ENCODE measurements at places on chromosomes 5 and 9.

- no peak for DNase-seq
Observed at GRCh38 chr5:111863801-111864200, 106.8 kb upstream of the NREP start.

DNA sequence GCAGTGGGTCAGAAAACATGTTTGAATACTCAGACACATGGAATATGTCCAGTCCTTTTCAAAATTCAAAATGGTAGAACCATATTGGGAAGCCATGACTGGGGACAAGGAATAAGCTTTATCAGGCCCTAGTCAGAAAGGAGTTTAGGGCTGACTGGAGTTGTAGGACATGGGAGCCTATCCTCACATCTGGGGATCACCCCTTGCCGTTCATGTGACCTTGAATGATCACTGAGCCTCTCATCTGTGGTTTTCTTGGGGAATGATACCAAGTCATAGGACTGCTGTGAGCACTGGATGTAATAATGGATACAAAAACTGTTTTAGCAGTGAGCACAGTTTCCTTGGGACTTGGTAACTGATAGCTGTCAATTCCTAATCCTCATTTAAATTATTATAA is 84.7 kb downstream of the IQGAP2 start:
- DNase-seq: no peak

- no peak for DNase-seq
Observed at GRCh38 chr5:149656576-149657182, 73.4 kb upstream of the PPARGC1B start.

DNA sequence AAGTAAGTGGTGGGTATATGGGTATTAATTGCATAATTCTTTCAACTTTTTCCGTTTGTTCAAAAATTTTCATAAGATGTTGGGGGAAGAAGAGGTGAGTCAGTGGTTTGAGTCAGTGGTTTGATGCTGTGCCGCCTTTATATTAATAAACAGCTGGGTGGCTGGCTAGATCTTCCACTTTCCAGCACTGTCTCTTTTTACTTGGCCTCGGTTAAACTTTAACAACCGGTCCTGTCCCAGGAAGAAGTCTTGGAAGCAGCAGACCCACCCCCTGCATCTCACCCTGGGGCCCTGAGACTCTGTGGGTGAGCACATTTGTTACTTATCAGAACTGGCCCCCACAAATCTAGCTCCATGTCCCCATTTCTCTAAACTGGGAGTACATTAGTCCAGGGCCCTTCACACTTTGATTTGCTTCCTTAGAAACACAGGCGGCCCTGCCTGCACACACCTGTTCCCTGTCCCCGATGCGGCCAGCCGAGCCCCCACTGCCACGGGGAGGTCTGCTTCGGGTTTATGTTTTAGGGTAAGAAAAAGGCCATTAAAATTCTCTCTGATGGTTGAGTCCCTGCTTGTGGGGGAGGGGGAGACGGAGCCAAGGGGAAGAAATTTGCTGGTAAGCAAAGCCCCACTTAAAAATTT is 90.7 kb downstream of the PTCH1 start:
- DNase-seq: no peak

DNA sequence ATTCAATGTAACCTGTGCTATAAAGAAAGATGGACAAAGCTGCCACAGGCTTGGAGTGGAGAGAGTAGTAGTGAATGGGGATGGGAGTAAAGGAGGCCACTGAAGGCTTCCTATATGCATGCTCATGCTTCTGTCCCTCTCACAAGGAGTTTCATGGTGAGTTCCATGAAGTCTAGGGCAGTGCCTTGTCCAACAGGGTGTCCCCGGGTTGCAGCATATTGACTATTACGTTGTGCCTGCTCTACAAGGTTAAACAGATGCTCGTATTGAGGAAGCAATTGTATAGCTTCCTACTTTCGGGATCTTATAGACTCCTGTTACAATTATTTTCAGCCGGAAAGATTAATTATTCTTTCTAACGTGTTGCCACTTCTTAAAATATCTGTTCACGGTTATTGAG is 129.1 kb upstream of the PIK3R1 start:
- DNase-seq: no peak

DNA sequence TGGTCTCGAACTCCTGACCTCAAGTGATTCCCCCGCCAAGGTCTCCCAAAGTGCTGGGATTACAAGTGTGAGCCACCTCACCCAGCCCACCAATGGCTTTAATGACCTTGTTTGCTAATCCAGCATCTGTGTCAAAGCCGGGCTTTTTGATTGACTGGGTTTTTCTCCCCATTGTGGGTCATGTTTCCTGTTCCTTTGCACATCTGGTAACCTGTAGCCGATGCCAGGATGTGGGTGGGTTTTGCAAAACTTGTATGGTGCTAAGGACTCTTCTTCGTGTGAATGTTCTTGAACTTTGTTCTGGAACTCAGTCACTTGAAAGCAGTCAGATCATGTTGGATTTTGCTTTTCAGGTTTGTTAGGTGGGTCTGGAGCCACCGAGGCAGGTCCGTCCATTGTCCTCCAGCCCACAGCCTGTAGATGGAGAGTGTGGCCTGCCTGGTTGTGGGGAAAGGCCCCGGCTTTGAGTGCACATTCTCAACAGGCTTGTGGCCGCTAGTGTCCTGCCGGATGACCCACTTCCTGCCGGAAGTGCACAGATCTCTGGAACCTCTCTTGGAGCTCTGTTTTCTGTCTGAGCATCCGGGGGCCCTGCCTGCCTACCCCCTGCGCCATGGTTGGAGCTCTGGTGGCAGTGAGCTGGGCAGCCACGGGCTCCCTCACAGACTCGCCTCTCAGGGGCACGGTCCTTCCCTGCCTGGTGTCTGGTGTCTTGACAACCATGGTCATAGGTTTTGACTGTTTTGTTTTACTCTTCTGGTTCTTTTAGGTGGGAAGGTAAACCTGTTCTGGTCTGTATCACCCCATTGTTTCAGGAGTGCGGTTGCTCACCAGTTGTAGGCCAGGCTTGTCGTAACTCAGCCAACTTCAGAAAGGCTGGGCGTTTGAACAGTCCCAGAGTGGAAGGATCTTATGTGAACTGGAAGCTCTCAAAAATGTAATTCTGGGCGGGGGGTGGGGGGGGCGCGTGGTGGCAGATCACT is 69.6 kb upstream of the CACNA1B start:
- no peak for DNase-seq

GRCh38 chr5:16617274-16617968 is 624 bp upstream of the RETREG1 start:
- DNase-seq: no peak

DNA sequence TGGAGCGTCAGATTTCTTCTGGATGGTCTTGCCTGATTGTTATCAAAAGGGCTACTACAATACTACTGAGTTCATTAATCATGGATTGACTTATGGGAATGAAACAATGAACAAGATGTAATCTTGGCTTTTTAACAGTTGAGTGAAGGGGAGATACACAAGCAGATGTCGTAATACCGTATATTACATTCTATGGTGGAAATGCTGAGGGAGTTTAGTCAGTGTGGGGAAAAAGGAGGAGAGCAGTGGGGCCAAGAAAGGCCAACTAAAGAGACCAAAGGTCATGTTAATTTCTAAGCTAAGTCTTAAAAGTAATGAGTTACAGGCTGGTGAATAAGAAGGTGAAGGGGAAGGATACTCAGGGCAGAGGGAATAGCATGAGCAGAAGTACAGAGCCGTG is 29.0 kb upstream of the PSAT1 start:
- DNase-seq: no peak

- DNase-seq: no peak
Observed at GRCh38 chr5:106843812-106844416, 826.8 kb downstream of the EFNA5 start.

DNA sequence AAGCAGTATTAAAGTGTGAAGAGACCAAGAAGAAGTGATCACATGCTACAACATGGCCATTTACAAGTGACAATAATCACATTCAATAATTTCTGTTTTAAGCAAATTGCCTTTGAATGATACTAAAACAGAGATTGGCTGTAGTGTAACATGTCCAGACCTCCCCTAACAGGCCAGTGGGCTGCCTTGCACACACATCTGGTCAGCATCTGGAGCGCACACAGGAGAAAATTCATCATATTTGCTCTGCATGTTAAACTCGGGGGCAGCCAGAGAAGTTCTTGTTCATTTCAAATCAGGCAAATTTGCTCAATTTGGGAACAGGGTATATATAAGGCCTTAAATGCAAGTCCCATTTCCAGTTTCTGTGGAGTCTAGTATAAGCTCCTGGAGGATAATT is 111.1 kb upstream of the FBXL7 start:
- DNase-seq: no peak

DNA sequence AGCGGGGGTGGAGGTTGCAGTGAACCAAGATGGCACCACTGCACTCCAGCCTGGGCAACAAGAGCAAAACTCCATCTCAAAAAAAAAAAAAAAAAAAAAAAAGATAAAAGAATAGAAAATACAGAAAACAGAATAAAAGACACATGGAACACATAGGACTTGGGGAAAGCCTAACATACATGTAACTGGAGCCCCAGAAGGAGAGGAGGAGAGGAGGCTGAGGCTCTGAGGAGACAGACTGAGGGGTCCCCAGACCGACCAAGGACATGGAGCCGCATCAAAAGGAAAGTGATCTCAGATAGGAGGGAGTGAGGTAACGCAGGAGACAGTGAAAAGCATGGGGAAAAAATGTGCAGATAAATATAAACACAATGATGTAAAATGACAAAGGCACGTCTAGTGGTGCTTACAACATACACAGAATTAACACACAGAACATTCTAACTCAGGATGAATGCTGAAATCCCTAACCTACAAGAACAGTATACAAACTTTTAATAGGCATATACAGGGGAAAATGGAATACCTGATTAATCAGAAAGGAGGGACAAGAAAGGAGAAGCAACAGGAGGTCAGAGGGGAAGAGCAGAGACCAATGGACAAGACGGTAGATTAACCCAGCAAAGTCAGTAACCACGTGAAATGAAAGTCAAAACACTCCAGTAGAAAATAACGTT is 65.2 kb upstream of the UBAC1 start:
- no peak for DNase-seq

GRCh38 chr5:73529081-73529480 is 30.8 kb downstream of the BTF3 start:
- DNase-seq: no peak

DNA sequence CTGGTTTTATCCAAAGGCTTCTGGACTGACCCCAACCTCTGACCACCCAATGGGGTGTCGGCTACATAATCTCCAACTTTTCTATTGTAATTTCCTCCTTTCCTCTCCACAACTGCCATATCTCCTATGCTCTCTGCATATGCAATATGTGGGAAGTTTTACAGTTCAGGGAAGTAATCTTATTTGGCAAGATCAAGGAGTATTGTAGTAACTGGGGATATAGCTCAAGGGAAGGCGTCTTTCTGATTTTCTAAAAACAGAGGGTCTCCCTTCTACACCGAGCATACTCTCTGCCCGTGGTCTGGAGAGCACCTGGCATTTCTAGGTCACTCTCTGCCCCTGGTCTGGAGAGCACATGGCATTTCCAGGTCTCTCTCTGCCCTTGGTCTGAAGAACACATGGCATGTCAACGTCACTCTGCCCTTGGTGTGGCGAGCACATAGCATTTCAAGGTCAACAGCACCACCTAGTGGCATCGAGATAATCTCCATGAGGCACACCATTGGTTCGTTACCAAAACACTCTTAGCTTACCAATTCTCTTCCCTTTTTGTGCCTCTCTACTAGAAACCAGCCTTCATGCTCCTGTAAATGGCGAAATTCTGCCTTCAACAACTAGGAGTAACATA is 616.4 kb upstream of the NUDT12 start:
- peak; percentile 79 for DNase-seq

DNA sequence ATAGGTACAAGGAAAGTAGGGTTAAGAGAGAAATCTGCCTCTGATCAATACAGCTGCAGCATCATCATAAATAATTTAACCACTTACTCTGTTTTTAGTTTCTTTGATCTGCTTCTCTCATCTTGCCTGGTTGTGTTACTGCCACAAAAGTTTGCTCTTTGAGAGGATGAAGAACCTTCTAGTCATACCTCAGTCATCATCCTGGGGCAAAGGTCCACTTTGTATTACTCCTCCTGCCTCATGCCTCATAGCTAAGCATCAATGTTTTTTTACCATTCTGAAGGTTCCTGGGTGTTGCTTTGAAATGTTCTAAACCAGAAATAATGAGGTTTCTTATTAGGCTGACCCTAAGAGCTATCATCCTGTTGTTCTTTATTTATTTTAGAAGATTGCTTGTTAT is 17.1 kb upstream of the TRIM36 start:
- no peak for DNase-seq

DNA sequence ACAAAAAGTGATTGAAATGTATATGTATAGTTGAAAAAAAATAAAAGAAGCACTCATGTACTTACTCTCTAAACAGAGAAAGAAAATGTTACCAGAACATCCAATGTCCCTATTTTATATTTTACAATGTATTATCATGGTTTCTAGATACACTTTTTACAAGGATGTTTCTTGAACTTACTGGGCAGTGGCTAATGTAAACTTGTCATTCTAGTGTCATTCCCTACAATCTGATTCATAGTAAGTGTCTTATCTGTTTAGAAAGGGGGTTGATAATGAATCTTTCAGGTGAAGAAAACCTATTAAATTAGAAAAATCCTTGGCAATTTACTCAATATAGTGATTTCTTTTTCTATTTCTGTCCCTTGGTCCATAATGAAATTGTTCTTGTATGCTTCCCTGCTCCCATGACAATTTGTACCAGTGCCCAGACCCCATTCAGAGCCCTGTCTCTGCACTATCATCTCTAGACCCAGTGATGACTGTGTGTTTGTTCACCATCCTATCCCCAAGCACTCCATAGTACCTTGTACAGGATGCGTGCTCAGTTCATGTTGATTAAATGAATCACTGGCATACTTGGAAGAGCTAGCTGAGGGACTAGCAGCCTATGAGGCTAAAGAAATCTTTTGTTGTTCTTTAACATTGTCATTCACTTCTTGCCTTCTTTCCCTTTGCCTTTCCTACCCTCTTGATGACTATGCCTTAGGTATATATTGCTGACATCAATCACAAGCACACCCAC is 101.2 kb downstream of the HMHB1 start:
- no peak for DNase-seq

GRCh38 chr5:15594977-15595568 is 95.1 kb downstream of the FBXL7 start:
- DNase-seq: no peak

DNA sequence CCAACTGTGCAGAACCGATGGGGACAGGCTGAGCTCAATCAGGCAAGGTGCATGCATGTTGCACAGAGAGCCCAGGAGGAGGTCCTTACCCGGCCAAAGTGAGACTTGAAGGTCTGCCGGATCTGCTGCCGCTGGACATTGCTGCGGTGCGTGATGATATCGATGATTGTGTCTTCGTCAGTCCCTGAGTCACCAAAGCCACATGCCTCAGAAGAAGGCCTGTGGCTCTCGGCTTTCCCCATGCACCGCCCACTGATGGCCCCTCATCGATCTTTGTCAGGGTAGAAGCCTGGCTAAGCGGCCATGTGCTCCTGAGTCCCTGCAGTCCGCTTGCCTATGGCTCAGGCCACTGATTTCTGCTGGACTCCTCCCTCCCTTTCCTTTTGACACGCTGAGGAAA is 34.8 kb downstream of the ANXA6 start:
- DNase-seq: no peak

Data from GDM1 (cell line).